NCI-H1092 treated with DMSO at 0.1 percent for 48 hours (cell line): ENCODE measurements at places on chromosomes 5 and 9.

GRCh38 chr9:17906841-17907778 lies 328.2 kb downstream of the SH3GL2 start:
- no peak for DNase-seq

- no peak for DNase-seq
Observed at GRCh38 chr9:136103651-136104487, 8.8 kb upstream of the NACC2 start.

GRCh38 chr5:89849830-89850512 lies 559.6 kb downstream of the CETN3 start:
- DNase-seq, result no peak

DNA sequence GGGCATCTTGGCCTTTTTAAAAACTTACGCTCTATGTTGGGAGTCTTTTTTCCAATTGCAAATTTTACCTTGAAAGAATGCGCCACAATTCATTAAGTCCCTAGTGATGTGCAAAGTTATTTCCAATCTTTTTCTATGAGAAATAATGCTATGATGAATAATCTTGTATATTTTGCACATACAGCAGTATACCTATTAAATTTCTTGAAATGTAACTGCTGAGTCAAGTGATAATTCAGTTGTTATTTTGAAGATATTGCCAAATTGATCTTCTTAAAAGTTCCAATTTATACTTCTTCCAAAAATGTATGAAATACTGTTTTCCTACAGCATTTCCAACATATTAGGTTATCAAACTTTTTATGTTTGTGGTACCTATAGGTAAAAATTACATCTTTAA lies 92.8 kb upstream of the PPP2R2B start:
- DNase-seq, result no peak

DNA sequence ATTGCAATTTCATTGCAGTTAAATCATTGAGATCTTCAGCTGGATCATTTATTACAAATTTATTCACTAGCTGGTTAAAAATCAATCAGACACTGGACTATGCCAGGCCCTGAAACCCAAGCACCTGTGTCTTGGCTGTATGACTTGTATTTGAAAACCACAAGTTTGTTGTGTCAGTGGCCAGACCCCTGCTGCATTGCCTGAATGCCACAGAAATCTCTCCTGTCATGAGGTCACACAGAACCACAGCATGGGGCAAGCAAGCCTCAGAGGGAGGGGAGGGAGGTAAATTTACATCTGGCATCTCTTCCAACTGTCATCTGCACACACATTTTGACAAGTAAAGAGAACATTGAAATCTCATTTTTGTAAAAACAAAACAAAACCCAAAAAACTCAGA lies 90.0 kb downstream of the ARRDC3 start:
- DNase-seq, result no peak

- DNase-seq, result no peak
Observed at GRCh38 chr5:94432499-94432898, 185.9 kb downstream of the KIAA0825 start.

DNA sequence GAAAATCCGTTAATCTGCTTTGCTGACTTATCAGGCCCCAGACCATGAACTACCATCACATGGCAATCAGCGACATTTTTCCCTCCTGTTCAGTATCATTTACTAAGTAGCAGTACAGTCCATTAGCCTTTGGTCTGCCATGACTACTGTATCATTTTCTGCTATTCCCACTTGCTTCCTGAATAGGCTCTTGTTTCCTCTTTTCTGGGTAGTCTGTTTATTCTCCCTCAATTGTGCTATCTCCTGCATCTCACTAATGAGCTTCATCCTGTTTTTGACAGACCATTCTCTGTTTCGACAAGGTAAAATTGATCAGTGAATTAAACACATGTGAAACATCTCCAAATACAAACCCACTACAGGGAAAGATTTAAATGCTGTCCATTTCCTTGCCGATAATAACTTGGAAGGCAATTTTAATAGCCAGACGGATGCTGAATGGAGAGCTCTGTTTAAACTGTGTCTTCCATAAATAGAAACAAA lies 263.5 kb upstream of the ANKRD55 start:
- peak; percentile 21 for DNase-seq

DNA sequence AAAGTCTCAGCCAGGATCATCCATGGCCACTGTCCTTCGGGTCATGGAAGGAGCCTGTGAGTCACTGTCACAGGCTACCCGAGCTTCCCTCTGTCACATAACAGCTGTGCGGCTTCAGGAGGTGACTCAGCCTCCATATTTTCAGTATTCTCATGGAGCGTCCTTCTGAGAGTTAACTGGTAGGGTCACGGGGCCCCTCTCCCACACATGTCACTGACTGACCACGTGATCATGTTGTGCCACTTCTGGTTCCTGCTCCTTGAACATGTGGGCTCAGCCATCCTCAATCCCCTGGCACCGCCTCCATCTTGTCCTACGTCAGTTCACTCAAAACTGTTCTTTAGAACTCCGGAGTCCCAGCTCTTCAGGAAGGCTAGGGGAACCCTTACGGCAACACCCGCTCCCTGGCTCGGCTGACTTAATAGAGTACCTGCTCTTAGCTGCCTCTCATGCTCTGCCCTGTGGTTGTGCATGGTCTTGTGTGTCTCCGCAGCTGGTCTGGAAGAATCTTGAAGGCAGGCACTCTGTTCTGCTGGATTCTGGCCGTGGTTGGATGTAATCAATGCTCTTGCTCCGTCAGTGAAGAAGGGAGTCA lies 182.8 kb downstream of the ICE1 start:
- DNase-seq, result no peak

DNA sequence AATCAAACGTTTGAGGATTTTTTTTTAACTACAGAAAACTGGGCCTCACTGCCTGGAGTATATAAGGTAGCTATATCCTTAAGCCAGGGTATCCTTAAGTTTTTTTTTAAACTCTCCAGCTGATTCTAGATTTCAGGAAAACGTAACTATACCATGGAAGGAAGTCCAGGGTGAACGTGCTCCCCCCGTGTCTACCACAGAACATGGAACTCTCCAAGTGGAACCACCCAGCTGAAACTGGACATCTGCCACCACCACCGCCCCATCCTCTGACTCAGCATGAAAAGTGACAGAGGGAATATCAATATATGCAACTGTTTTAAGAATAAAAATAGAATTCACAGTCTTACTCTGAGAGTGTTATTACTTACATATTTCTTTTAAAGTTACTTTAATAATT lies 61.3 kb downstream of the DROSHA start:
- no peak for DNase-seq

DNA sequence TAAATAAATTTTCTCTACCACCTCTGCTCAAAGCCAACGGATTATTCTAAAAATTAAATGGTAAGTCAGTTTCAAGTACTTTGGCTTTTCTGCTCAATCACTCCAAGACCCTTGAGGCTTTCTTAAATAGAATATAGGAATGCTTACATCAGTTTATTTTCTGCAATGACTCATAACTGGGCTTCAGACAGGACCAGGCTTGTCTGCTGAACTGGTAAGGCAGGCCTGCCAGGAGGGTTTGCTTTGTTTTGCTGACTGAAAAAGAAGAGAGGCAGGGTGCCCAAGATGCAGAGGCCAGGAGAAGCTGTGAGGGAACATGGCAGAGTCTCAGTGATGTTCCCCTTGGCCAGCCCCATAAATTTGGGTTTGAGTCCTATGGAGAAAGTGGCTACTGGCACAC lies 60.3 kb upstream of the EPB41L4A start:
- DNase-seq, result no peak

DNA sequence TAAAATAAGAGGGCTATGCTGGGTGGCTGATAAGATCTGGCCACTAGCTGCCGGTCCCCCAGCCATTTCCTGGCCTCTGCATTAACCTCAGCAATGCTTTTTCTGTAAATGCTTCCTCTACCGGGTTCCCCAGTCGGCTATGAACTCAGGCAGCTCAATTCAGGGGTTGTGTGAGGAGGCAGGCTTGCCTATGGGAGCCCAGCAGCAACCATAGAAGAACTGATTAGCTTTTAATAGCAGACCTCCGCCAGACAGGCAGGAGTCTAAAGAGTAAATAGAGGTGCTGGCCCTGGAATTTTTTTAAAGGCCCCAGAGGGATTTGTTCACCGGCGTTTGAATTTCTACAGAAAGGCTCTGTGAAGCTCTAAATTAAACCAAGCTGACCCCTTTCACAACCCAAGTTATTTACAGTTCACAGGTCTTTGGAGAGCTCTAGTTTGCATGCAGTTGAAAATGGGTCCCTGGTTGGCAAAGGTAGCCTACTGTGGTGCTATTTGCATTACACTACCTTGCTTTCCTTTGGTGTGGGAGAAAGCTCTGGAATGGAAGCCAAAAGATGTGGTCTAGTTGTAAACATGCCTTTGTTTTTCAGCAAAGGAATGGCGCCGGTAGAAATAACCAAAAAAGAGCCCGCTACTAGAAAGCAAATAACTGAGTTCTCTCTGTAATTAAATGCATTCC lies 289.7 kb upstream of the SEMA6A start:
- peak; percentile 18 for DNase-seq

- DNase-seq, result no peak
Observed at GRCh38 chr9:70076678-70077077, 33.0 kb downstream of the MAMDC2 start.

DNA sequence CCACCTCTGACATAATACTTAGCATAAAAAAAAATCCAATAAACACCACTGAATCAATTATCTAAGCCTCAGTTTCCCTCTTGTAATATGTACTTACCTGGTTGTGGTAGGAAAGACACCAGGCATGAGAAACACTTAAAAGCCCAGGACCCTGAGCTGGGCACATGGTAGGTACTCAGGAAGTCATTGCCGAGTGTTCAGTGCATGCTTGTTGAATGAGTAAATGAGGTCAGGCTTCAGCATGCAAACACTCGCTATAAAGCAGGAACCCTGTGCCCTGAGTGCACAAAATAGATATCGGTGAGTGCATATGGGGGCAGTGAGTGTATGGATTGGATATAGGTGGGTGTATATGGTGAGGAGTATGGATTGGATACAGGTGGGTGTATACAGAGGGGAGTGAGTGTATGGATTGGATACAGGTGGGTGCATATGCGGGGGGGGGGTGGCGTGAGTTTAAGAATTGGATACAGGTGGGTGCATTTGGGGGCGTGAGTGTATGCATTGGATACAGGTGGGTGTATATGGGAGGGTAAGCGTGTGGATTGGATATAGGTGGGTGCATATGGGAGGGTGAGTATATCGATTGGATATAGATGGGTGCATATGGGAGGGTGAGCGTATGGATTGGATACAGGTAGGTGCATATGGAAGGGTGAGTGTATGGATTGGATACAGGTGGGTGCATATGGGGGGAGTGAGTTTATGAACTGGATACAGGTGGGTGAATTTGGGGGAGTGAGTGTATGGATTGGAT lies 194.3 kb upstream of the MSX2 start:
- no peak for DNase-seq

DNA sequence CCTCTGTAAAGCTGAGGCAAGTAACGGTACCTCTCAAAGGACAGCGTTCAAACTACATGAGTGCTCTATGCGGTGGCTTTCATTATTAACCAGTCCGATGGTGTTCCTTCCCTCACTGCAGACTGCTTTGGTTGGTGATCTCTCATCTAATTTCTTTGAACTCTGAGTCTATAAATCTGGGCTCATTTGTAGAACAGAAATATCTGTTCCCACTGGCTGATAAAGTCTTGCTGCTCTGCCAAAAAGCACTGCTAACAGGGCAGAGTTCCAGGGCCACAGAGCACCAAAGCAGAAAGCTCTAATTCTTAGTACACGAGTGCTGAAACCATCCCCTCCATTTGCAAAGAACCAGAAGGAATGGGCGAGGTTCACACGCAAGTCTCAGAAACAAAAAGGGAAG lies 81.9 kb downstream of the MED27 start:
- DNase-seq, result no peak

DNA sequence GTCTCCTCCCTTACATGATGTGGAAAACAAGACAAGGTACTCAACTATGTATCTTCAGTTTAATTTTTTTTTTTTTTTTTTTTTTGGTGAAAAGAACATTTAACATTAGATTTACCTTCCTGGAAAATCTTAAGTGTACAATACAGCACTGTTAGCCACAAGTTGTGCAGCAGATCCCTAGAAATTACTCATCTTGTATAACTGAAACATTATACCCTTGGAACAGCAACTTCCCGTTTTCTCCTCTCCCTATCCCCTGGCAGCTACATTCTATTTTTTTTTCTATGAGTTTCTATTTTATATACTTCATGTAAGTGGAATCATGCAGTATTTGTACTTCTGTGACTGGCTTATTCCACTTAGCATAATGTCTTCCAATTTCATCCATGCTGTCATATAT lies 421.9 kb upstream of the FTMT start:
- DNase-seq, result no peak

DNA sequence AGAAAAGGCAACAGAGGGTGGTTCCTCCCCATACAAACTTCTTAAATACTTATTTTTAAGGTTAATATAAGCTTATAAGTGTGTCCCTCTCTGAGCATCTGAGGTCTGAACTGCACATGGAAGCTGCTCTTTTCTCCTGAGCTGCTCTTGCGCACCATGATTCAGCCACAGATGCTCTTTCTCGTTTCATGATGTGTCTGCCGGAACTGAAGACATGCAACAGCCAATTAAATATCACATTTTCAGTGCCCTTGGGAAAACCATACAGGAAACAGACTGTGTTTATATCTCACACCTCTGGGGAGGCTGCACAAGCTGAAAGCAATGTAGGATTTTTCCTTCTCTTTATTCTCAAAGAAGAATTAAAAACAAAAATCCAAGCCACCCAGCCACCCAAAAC lies 96.8 kb upstream of the NREP start:
- DNase-seq, result no peak

- DNase-seq, result no peak
Observed at GRCh38 chr5:50406877-50407276, 34.2 kb downstream of the EMB start.

- no peak for DNase-seq
Observed at GRCh38 chr5:52497133-52497693, 290.5 kb upstream of the ITGA1 start.

GRCh38 chr5:80688648-80689420 lies 34.1 kb upstream of the DHFR start:
- DNase-seq, result no peak

GRCh38 chr5:52767766-52768480 lies 19.8 kb upstream of the ITGA1 start:
- DNase-seq, result no peak

DNA sequence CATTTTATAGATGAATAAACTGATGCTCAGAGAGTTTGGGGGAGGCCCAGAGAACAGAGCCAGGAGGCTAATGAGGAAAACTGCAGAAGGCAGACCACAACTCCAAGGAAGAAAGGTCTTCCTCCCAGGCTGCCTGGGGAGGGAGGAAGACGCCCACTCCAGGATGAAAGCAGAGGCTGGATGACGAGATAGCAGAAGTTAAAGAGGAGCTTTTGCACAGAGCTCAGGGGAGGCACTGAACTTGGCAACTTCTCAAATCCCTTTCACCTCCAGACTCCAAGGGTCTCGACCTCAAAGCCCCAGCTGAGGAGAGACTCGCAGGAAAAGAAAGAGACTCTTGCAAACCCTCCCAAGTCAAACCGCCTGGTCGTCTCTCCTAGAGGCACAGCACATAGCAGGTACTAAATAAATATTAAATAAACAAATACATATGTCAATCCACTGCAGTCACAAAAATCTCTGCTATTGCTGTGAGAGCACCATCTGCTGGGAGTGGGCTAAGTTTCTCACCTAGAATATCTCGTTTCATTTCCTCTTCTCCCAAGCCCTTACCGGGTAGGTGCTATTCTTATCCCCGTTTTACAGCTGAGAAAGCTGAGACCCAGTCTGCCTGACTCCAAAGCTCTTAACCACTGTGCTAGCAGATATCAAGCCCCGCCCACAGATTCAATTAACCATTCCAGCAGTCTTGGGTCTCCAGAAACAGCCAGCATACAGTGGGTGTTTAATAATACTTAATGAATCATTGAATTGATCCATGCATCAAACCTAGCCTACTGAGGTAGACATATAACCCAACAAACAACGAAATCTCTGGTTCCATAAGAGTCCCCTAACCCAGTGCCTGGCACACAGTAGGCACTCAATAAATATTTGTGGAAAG lies 97.8 kb upstream of the HAND1 start:
- no peak for DNase-seq

GRCh38 chr5:170466988-170467707 lies 36.7 kb upstream of the KCNIP1 start:
- no peak for DNase-seq
